Activated CD4-positive, alpha-beta T cell treated with anti-CD3 and anti-CD28 coated beads for 36 hours (primary cell): ENCODE measurements at places on chromosomes 16 and 17. TPM values are rescaled to one million over a fixed set of nuclear protein-coding genes. Genes with fewer than 3 reads are reported as not detected.

Gene HELZ
- total RNA-seq, result 55.3 TPM

Gene NEK8
- total RNA-seq, result 4.0 TPM

Gene ABCC11
- total RNA-seq, result 0.07 TPM

Gene CAVIN1
- 4.2 TPM for total RNA-seq

Gene MEOX1
- 0.65 TPM for total RNA-seq

DNA sequence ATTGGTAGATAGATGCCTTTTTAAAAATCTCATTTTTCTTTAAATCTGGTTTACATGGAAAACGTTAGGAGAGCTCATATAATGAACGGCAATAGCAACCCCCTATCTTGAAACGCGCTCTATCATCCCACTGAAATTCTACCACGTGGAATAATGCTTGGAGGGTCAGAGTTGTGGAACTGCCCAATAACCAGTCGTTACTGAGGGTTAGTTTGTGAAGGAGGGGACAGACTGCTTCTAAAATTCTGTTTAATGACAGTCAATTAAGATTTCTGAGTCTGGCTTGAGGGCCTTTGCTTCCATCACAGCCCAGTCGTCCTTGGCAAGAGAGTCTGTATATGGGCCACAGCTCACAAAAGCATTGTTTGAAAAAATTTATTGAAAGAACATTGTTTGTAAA is 482 bp downstream of the IRF8 start:
- H3K27me3 ChIP-seq, result peaks cover 3% of the 10 kb centered on the region
- peak overlapping the region; percentile 87 for H3K27ac ChIP-seq
- peaks cover 53% of the 10 kb centered on the region for H3K4me1 ChIP-seq
- peak; percentile 3 for DNase-seq

DNA sequence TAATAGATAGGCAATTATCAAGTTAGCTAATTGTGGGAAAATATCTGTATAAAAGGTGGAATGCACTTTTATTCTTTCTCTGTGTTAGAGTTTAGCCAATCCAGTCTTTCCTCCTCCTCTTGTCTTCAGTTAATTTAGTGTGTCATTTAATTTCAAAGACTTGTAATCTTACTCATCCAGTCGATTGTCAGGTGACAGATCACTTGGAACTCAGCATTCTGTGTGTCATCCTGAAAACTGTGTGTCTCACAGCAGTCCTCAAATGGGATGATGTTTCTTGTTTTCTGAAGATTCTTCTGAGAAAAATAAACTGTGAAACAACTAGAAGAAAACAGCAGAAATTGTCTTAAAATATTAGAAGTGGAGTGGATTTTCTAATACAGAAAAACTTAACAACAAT is 290 bp upstream of the KRTAP4-1 start:
- no peak overlapping the region for H3K27ac ChIP-seq
- H3K4me3 ChIP-seq, result no peak overlapping the region
- no peaks in the 10 kb centered on the region for H3K4me1 ChIP-seq
- peaks cover 4% of the 10 kb centered on the region for H3K27me3 ChIP-seq
- H3K36me3 ChIP-seq, result no peaks in the 10 kb centered on the region

- H3K4me3 ChIP-seq, result no peak overlapping the region
- H3K27me3 ChIP-seq, result no peaks in the 10 kb centered on the region
- no peak for DNase-seq
- H3K4me1 ChIP-seq, result no peaks in the 10 kb centered on the region
These were observed 774.5 kb upstream of the RBFOX1 start for GRCh38 chr16:6558126-6558525.

DNA sequence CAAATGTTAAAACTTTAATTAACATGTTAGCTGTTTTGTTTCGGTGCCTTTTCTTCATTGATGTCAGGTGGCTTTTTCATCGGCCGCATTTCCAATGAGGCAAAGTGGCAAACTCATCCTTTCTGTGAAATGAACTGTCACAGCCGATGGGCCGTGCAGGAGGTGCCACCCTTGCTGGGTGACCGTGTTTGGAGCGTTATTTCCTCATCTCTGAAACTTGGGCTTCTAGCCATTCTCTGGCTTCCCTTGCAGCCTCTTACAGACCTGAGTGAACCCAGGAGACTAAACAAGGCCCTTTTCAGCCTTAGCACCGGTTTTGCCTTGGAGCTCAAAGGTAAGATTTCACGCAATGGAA is 42.2 kb upstream of the PRSS54 start:
- no peak overlapping the region for H3K27ac ChIP-seq
- no peaks in the 10 kb centered on the region for H3K36me3 ChIP-seq
- H3K27me3 ChIP-seq, result peaks cover 4% of the 10 kb centered on the region
- H3K4me3 ChIP-seq, result no peak overlapping the region
- no peak for DNase-seq

- H3K4me1 ChIP-seq, result peaks cover 31% of the 10 kb centered on the region
- peak overlapping the region; percentile 83 for H3K27ac ChIP-seq
- DNase-seq, result no peak
- peaks cover 60% of the 10 kb centered on the region for H3K36me3 ChIP-seq
These were observed 13.8 kb downstream of the CLUAP1 start for GRCh38 chr16:3514621-3515020.

DNA sequence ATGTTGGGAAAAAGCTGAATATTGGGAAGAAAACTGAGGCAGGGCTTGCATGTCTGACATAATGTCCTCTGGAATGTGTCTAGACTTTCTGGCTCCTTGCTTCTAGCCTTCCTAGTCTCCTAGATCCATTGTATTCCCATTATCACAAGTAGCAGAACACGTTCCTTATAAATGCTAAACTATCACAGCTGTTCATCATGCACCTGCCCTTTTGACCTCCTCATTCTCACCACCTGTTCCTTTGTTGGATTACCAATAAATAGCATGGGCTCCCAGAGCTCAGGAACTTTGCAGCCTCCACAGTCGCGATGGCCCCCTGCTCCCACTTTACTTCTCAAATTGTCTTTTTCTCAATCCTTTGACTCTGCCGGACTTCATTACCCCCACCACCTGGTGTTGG is 49.7 kb downstream of the ACSM1 start:
- no peak overlapping the region for H3K27ac ChIP-seq
- H3K36me3 ChIP-seq, result no peaks in the 10 kb centered on the region
- DNase-seq, result no peak

GRCh38 chr16:11672206-11673090 is 4.2 kb downstream of the SNN start:
- no peak overlapping the region for H3K4me3 ChIP-seq
- peaks cover 73% of the 10 kb centered on the region for H3K4me1 ChIP-seq
- peak overlapping the region; percentile 83 for H3K27ac ChIP-seq
- H3K36me3 ChIP-seq, result peaks cover 4% of the 10 kb centered on the region
- H3K27me3 ChIP-seq, result no peaks in the 10 kb centered on the region

DNA sequence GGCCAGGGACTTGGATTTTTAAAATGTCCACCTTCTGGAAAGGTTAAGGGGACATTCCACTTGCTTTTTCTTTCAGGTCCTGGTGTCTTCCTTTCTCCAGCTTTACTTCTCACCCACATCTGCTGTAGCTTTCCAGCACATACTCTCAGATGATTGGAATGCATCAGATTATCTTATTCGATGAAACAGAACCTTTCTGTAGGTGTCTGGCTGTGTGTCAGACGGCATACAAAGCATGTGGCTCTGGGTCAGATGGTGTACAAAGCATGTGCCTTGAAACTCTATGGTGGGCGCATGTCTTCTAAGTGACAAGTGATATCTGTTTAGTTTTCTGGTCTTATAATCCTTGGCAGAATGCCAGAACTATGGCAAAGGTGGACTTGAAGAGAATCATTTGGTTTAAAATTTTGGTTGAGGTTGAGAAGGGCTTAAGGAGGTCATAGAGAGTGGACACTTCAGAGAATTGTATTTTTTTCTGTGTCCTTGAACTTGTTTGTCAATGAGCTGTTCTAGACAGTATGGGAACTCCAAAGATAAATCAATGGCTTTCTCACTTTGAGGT is 125.3 kb downstream of the FTO start:
- no peak overlapping the region for H3K4me3 ChIP-seq
- no peaks in the 10 kb centered on the region for H3K4me1 ChIP-seq
- no peak overlapping the region for H3K27ac ChIP-seq
- peaks cover 43% of the 10 kb centered on the region for H3K36me3 ChIP-seq

- no peak for DNase-seq
- H3K27me3 ChIP-seq, result no peaks in the 10 kb centered on the region
- H3K36me3 ChIP-seq, result no peaks in the 10 kb centered on the region
- H3K27ac ChIP-seq, result no peak overlapping the region
- H3K4me3 ChIP-seq, result no peak overlapping the region
These were observed 163.2 kb downstream of the TOX3 start for GRCh38 chr16:52383640-52384292.

GRCh38 chr17:67241719-67242341 is 3.2 kb downstream of the HELZ start:
- peak overlapping the region; percentile 39 for H3K27ac ChIP-seq
- no peak overlapping the region for H3K4me3 ChIP-seq
- H3K36me3 ChIP-seq, result peaks cover 35% of the 10 kb centered on the region
- DNase-seq, result no peak
- peaks cover 2% of the 10 kb centered on the region for H3K27me3 ChIP-seq

DNA sequence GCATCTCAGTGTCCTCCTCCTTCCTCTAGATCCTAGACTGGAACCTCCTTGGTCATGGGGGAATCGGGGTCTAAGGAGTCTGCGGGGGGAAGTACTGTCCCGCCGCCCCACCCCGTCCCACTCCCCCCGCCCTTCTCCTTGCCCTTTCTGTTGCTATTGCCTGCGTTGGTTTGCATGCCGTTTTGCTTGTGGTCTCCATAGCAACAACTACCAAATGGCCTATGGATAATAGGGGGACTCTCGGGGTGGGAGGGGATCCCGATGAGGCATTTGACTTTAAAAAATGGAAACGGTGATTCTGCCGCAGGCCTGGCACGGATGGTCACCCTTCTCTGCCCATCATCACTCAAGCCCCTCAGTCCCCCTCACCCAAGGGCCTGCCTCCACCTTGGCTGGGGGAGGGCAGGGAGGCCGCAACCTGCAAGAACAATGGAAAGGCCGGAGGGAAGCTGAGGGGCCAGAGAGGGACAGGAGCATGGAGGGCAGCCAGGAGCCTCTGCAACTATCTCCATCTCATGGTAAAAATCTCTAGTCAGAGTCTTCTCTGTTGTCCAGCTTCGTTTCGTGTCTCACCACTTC is 231.4 kb upstream of the TNRC6C start:
- H3K27me3 ChIP-seq, result peaks cover 2% of the 10 kb centered on the region
- no peak overlapping the region for H3K4me3 ChIP-seq
- DNase-seq, result no peak
- H3K4me1 ChIP-seq, result peaks cover 3% of the 10 kb centered on the region
- no peak overlapping the region for H3K27ac ChIP-seq

DNA sequence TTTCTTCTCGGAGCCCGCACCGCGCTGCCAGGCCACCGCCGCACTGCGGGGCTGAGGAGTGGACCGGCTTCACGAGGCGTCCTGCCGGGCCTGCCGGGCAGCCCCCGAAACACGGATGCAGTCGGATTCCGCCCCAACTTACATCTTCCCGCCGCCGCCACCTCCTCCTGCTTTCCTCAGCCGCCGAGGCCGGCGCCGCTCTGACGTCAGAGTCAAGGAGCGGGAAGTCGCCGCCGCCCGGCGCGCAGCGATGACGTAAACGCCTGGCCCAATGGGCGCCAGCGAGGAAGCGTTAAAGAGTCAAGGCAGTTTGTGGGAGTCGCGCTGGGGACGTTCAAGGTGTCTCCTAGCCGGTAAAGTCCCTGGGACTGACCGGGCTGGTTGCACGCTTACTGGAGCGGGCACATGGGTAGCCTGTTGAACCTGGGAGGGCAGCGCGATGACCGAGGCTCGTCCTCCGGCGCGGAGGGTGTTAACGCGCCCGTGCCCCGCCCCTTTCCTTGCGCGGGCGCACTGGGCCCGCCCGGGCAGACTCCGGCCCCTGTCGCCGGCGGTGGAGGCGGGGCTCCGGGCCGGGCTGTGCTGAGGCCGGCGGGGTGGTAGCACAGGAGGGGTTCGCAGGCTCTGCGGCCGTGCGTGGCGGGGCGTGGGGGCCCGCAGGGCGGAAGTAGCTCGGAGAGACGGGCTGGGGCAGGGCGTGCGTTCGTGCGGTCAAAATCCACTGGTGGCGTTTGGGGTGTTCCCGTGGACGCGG is at the start of gene RNPS1:
Gene RNPS1 (minus strand): TSS at position 214 of the 754 bp plus-strand sequence. CDS start 3,483 bp downstream, outside the sequence.
- H3K27ac ChIP-seq, result peak within 1 kb of the TSS; percentile 96
- H3K4me1 ChIP-seq, result peaks cover 34% of the 10 kb centered on the region
- H3K4me3 ChIP-seq, result peak within 1 kb of the TSS; percentile 92
- peaks cover 38% of the 10 kb centered on the region for H3K36me3 ChIP-seq
